ENCODE measurements at places on chromosomes 13 and 19.

DNA sequence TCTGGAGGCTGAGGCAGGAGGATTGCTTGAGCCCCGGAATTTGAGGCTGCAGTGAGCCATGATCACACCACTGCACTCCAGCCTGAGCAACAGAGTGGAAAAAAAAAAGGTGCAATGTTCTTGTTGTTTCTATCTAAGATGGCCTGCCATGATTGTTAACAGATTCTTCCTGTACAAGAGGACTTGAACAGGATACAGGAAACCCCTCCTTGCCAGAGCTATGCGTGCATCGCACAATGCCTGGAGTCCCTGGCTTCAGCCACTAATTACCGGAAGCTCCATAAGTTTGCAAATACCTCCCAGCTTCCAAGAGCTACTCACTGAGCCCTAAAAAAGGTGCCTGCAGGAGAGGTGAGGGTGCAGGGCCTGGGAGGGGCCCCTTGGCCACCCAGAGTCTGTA lies 13.1 kb upstream of the HIF3A start:
- no peak for DNase-seq

DNA sequence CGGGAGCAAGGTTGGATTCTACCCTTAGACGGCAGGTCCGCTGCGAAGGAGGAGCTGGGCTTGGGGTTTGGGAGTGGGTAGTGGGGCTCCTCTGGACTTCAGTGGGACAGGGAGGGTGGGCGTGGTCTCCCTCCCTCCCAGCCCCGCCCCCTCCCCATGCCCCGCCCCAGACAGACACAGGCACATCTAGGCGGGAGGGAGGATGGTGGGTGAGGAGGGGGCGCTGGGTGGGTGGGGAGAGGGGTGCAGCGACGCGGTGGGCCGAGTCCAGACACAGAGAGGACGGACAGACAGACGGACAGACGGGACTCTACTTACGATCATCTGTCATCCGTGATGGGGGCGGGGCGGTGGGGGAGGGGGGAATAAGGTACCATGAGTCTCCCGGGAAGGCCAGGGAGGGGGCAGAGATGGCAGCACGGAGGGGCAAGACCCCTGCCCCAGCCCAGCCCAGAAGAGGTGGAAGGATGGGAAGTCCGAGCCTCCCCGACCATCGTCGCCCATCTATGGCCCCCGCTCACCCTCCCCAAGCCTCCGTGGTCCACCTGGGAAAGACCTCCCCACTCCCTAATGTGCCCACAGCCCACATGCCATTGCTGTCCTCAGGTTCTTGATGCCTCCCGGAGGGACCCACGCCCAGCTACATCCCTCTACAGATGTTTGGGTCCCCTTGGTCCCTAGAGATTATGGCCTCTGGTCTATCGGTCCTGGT lies 64.8 kb downstream of the UNC13A start:
- no peak for DNase-seq

- DNase-seq: no peak
These were observed 142.5 kb downstream of the ITGBL1 start for GRCh38 chr13:101594936-101595335.

- no peak for DNase-seq
These were observed 26.3 kb upstream of the KATNAL1 start for GRCh38 chr13:30333616-30334015.

DNA sequence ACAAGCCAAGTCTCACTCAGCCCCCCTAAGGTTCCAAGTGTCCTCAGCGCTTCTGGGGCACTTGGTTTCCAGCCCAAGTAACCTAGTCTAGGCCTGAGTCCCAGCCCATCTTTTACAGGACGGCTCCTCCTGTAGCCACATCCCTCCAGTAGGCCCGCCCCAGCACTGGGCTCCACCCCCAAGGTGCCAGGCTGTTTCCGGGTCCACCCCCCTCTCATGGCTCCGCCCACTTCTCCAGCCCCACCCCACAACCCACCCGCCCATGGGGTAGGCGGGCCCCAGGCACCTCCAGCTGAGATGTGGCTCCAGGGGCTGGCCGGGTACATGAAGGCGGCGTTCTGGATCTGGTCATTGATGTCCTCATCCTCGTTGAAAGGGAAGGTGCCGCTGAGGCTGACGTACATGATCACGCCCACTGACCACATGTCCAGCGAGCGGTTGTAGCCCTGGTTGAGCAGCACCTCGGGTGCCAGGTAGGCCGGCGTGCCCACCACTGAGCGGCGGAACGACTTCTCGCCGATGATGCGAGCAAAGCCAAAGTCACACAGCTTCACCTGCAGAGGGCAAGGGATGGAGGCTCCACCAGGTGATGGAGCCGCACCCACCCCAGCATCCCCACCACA lies 17.2 kb upstream of the DACT3 start:
- peak; percentile 51 for DNase-seq

DNA sequence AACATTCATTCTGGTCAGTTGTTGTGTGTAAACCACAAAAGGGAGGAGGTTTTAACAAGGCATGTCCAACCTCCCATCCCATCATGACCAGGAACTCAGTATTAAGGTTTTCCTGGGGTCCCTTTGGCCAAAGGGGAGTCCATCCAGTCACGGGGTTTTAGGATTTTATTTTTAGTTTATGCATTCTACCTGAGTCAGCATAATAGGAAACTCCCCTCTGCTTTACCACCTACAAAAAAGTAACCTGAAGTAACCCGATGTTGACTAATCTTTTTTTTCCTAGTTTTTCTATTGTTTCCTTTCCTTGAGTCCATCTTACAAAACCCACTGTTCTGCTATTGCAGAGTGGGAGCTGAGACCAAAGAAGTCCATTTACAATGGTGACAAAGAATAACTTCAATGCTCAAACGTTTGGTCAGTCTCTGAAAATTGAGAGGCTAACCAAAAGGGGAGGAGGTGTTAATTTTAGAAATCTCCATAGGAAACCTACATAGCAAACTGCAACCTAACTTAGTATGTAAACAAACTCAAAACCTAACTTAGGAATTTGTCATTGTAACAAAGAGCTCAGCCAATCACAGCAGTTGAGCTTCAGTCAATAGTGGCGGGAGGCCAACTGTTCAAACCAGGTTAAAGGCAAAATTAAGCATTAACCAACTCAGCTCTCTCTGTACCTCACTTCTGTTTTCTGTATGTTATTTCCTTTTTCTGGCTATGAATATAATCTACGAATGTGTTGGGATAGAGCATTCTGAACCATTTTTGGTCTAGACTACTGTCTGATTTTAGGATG lies 1954.1 kb downstream of the PCDH9 start:
- no peak for DNase-seq

DNA sequence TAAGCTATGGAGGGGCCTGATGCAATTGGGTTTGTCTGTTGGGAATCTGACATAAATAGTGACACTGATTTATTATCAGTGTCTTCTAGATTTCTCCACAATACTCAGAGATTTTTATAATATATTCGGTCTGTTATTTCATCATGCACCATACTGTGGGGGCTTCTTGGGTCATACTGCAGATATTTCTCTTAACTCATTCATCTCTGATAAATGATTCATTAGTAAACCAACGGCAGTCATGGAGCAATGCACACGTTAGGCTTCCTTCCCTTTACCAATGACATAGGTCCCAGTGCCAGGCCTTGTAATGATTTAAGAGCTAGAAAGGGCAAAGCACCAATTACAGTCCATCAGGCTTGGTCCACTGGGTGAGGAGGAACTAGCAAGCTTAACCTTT lies 53.6 kb downstream of the FAM216B start:
- no peak for DNase-seq

DNA sequence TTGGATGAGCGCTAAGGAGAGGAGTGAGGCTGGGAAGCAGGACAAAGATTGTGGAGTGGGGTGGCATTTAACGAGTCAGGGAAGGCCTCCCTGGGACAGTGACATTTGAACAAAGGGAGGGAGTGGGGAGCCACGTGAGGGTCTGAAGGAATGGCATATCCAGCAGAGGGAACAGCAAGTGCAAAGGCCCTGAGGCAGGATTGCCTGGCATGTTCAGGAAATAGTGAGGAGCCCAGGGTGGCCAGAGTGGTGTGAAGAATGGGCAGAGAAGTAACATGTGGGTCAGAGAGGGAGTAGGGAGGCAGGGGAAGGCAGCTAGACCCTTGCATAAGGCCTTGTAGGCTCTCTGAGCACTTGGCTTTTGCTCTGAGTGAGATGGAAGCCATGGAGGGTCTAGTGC lies 14.9 kb upstream of the PVR start:
- no peak for DNase-seq

DNA sequence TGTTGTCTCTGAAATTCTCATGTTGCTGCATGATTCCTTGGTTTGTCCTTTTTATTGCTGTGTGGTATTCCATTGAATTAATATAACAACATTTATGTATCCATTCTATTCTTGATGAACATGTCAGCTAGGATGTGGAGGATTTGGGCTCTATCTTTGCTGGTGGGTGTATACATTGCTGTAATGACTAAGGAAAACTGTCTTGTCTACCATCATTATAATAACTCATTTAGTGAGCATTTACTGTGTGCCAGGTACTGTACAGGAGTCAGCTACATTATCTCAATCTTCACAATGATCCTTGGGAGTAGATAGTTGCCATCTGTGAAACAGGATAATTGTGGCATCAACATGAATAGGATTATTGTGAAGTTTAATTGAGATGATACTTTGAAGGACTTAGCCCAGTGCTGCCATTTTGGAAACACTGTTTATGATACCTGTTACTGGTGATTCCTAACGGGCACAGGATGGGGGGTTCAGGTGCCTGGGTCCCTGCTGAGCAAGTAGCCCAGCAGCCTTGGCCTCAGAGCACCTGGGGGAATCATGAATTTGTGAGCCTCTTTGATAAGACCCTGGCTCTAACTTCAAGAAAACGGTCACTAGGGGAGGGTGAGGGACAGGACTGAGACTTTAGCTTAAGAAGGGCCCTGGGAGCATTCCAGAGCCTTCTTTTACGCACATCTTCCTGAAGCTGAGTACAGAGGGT lies 1.8 kb upstream of the CCNE1 start:
- DNase-seq: peak; percentile 8

GRCh38 chr13:105936816-105937215 lies 598.6 kb downstream of the EFNB2 start:
- DNase-seq: no peak

DNA sequence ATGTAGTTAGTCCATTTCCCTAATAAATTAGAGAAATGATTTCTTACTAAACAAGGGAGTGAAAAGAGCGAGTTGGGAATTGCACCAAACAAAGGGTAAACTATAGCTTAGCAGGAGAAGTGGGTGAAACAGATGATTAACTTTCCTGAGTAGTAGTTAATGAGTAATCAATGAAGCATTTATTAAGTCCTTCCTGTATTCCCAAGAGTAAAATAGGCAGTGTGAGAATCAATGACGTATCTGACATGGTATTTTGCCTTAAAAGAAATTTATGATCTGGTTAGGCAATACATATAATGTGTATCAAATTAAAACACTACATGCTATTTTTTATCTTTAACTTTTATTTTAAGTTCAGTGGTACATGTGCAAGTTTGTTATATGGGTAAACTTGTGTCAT lies 142.8 kb downstream of the KLF5 start:
- DNase-seq: no peak

GRCh38 chr19:22052644-22053013 lies 345 bp downstream of the ZNF257 start:
- DNase-seq: no peak

GRCh38 chr13:76160961-76161925 lies 525.1 kb downstream of the LMO7 start:
- no peak for DNase-seq

GRCh38 chr13:26112843-26113242 lies 61.0 kb upstream of the SHISA2 start:
- DNase-seq: no peak

- no peak for DNase-seq
These were observed 68.3 kb upstream of the NPAS1 start for GRCh38 chr19:46951171-46951986.

- DNase-seq: no peak
These were observed 114.6 kb upstream of the ZNF91 start for GRCh38 chr19:23509686-23510450.

DNA sequence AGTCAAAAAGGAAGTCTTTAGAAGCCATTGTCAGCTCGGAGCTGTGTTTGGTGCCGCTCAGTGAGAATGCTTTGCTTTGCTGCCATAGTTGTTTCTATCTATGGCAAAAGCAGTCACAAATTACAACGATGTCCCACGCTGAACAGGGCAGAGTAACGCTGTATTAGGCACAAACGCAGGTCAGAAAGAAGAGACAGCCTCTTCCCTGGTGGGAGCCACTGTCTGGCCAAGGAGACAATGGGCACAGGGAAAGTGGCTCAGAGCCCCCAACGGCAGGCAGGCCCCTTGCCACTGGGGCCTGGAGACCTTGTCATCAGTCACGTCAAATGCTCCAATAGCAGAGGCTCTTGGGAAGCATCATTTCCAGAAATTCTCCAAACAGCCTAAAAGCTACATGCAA lies 244.2 kb downstream of the TEX29 start:
- DNase-seq: no peak

- DNase-seq: no peak
These were observed 80.5 kb downstream of the GADD45B start for GRCh38 chr19:2556221-2557092.

GRCh38 chr19:574658-575526 lies 2.5 kb downstream of the BSG start:
- peak; percentile 94 for DNase-seq

DNA sequence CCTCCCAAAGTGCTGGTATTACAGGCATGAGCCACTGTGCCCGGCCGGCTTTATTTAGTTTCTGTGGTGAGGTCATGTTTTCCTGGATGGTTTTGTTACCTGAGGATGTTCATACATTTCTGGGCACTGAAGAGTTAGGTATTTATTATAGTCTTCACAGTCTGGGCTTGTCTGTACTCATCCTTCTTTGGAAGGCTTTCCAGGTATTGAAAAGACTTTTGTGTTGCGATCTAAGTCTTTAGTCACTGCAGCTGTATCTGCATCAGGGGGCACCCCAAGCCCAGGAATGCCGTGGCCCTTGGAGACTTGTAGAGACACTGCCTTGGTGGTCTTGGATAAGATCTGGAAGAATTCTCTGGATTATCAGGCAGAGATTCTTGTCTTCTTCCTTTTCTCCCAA lies 12.8 kb downstream of the BLOC1S3 start:
- no peak for DNase-seq

GRCh38 chr13:44237276-44237767 lies 136.3 kb upstream of the SERP2 start:
- DNase-seq: no peak

- no peak for DNase-seq
These were observed 1.3 kb downstream of the CYP4F3 start for GRCh38 chr19:15641901-15642491.

- DNase-seq: no peak
These were observed 25.6 kb downstream of the MAST3 start for GRCh38 chr19:18122860-18123795.

- no peak for DNase-seq
These were observed 622.6 kb upstream of the PCDH20 start for GRCh38 chr13:62038214-62038613.
